ENCODE measurements at places on chromosomes 12 and 14.

DNA sequence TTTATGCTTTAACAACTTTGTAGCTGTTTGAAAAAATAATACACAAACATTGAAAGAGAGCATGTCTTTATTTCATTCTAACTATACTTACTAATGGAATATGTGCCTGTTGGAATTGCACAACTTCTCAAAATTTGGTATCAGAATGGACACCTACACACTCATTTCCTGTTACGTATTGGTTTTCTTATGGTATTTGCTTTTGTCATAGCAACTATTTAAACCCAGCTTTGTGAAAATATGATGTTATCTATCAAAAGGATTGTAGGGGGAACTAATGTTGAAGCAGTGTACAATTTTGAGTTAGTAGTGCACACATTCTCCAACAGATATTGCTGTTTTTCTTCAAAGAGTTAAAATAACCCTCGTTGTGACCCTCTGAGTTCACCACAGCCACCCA is 52.6 kb downstream of the RBMS2 start:
- DNase-seq = peak; percentile 48

- no peak for DNase-seq
Measured at GRCh38 chr12:31224768-31225448, 101.0 kb downstream of the SINHCAF start.

- no peak for DNase-seq
Measured at GRCh38 chr14:105399466-105399775, 1.1 kb downstream of the TEX22 start.

DNA sequence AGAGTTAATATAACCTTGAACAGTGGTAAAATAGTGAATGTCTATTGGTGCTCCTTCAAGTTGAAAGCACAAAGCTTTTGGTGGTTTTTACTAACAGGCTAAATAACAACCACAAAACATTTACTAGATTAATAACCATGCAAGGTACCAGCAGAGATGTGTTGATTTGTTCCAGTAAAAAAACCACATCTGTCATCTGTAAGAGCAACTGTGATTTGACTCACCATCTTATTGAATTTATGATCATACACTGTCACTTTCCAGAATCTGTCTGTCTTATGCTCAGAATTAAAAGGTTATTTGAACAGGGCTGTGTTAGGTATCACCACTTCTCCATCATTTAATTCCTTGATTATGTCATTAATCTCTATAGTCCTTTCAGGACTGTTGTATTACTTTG is 107.0 kb upstream of the PTHLH start:
- no peak for DNase-seq

DNA sequence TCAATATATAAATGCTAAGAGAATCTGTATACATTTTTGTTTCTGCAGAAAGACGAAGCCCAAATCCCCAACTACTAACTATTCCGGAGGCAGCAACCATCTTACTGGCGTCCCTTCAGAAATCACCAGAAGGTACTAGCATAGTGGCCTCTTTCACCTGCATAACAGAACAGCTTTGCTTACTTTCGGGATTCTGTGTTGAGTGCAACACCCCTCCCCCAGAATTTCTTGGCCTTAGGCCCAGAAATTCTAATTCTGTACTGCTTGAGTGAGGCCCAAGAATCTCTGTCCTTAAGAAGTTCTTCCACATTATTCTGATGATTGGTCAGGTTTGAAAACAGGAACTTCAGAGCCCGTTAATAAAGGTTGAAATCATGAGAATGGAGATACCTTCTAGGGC is 2.9 kb downstream of the SPX start:
- no peak for DNase-seq

GRCh38 chr12:8629486-8630033 is 16.9 kb upstream of the AICDA start:
- peak; percentile 52 for DNase-seq

GRCh38 chr14:99729991-99730875 is 46.1 kb downstream of the CYP46A1 start:
- DNase-seq = peak; percentile 82

- no peak for DNase-seq
Measured at GRCh38 chr12:120956579-120957300, 21.6 kb upstream of the HNF1A start.

DNA sequence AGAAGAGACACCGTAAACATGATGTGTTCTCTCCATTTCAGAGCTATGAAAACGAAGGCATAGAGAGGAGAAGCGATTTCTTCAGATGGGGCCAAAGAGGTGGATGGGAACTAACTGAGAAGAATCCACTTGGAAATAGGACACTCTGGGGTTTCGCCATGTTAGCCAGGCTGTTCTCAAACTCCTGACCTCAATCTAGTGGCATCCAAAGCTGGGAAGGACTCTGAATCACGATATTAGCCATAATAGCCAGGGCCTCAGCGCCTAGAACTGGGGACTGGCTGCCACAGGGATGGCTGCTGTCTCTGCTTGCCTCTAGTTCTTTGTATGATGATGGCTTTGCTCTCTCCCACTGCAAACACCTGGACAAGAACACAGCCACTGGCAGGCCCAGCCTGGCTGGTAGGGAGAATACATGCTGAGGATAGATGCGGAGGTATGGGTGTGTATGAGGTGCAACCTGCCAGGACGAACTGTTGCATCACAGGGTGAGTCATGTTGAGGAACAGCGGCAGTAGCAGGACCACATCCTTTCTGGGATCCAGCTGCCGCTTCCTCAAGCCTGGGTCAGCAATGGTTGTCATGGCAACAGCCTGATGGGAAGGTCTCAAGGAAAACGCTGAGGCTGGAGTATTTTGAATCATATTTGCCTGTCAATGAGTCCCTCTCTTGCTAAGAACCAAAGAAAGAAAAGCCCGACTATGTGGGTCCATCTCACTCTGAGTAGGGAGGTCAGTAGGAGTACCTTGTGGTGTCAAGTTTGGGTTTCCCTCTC is 31.1 kb downstream of the CCDC177 start:
- peak; percentile 36 for DNase-seq

GRCh38 chr12:52023182-52023975 is 16.6 kb downstream of the TAMALIN start:
- DNase-seq = peak; percentile 92

- peak; percentile 69 for DNase-seq
Measured at GRCh38 chr12:7832059-7832696, 40.5 kb downstream of the SLC2A14 start.

GRCh38 chr14:103057028-103057371 is 349 bp downstream of the CDC42BPB start:
- no peak for DNase-seq

- DNase-seq = no peak
Measured at GRCh38 chr12:65546528-65546927, 268.0 kb downstream of the MSRB3 start.

- DNase-seq = no peak
Measured at GRCh38 chr12:95837240-95838038, 21.3 kb upstream of the SNRPF start.

DNA sequence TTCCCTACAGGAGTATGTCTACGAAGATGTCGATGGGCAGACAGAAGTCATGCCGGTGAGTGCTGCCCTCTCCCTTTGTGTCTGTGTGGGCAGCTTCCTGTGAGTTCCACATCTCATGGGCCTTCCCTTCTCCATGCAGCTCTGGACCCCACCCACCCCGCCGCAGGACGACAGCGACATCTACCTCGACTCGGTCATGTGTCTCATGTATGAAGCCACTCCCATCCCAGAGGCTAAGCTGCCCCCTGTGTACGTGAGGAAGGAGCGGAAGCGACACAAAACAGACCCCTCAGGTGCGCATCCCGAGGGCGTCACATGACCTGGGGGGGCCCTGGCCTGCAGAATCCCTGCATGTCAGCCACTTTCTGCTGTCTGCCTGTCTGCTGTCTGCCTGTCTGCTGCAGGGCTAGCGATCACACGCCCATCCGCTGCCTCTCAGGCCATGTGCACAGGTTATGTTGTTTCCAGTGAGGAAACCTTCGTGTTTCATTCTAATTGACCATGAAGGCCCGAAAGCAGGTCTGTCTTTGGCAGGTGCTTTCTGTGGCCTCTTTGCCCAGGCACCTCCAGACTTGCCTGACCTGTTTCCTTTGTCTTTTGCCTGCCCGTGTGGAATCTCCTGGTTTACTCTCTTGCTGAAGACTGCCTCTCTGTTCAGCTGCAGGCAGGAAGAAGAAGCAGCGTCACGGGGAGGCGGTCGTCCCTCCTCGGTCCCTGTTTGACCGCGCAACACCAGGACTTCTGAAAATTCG is 95.1 kb downstream of the EP400 start:
- no peak for DNase-seq

DNA sequence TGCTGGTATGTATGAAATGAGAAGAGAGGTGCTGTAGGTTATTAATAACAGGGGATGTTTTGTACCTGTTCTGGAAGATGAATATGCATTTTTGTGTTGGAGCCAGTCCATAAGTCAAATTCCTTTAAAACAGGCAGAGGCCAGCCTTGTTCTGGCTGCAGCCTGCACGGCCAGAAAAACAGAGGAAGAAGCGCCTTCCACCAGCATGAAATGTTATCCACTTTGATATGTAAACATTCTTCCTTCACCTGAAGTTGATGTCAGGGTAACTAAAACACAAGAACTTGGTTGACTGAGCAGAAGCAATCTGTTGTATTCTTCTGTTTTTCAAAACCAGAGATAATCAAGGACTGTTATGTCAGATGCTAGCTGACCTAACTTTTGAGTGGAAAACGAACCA is 237.9 kb upstream of the PLEKHG7 start:
- DNase-seq = no peak

- no peak for DNase-seq
Measured at GRCh38 chr12:16070113-16070512, 159.0 kb downstream of the DERA start.

Measured in adipocyte (in vitro differentiated cells).